ENCODE measurements at places on chromosomes 5 and 9. TPM values are rescaled to one million over a fixed set of nuclear protein-coding genes. Genes with fewer than 3 reads are reported as not detected.

The ADAMTS2 gene
- total RNA-seq = not detected

The AFAP1L1 gene
- total RNA-seq = 0.45 TPM

The WHRN gene
- total RNA-seq = 3.1 TPM

The AJM1 gene
- 0.35 TPM for total RNA-seq

The CDHR2 gene
- not detected for total RNA-seq

DNA sequence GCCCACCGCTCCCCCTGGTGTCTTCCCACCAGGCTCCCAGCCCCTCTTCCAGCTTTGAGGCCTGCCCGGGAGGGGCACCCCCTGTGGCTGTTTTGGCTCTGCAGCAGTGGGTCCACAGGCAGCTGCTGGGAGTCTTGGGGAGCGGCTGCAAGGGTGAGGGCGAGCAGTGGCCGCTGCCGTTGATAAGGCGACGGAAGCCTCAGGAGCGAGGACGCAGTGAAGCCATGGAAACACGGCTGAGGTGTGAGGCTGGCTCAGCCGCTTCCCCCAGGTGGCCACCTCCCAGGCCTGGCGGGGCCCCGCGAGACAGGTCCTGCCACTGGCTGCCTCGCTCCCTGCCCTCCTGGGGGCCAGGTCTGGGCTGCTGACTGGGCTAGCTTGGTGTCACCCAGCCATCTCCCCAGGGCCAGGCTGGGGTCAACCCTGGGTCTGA lies 41.5 kb downstream of the CXXC5 start:
- DNase-seq = peak; percentile 67

DNA sequence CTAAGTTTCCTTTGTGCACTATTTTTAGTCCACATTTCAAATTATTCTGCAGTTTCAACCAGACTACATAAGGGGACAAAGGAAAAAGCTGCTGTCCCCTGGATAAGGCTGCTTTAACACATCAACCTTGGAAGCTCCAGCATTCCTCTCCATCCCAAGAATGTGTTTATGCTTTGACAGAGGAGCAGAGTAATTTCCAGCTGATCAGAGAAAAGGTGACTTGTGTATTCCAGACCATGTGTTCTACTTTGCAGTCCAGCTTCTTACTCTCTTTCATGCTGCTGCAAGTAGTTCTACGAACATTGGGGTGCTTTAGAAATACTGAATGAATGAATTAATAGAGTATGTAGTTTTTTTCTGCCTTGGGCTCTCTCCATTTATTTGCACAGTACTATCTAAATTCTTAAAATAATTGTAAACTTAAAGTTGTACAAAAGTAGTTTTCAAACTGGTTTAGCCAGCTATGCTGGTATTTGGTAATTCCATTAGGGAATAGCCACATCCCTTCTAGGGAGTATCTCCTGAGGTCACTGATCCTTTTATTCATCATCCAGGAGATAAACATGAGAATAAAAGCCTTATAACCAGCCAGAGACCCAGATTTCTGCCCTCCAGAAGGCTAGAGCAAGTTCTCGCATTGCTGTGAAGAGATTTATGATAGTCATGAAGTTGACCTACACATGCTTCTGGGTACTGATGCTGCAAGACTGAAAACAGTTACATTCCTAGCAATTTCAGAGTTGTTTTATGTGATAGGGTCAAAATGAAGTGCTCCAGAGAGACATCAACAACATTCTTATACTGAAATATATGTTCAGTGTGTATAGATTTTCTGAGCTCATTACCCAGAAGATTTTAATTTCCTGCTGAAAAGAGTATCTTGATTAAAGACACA lies 215.2 kb downstream of the COMMD10 start:
- no peak for DNase-seq

DNA sequence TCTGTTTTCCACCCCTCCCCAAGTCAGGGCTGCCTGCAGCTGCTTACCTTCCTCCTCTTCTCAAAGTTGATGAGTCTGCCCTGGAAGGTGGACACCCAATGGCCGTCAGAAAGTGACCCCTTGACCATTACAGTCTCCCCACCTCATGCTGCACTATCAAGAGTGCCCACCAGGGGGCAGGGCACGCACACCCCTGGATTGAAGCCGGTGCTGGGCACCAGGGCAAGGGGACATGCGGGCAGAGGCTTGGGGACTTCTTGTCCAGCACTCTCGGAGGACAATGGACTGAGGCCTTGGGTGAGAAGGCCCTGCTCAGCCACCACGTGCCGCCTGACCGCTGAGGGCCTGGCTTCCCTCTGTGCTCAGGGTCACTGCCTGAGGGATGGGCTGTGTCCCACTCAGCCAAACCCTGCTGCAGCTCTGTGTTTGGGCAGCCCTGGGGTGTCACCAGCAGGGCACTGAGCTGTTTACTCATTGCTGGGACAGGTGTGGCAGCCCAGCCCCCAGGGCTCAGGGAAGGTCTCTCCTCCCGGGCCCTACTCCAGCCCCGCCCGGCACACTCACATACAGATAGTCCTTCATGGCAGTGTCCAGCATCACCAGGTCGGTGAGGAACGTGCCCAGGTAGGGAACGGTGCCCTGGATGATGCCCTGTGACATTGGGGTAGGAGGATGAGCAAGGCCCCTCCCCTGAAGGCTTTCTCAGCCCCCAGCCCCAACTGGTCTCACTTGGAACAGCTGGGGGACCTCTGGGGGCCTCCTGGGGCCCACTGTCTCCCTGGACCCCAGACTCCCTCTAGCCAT lies 17.7 kb downstream of the RALGDS start:
- peak; percentile 53 for DNase-seq

DNA sequence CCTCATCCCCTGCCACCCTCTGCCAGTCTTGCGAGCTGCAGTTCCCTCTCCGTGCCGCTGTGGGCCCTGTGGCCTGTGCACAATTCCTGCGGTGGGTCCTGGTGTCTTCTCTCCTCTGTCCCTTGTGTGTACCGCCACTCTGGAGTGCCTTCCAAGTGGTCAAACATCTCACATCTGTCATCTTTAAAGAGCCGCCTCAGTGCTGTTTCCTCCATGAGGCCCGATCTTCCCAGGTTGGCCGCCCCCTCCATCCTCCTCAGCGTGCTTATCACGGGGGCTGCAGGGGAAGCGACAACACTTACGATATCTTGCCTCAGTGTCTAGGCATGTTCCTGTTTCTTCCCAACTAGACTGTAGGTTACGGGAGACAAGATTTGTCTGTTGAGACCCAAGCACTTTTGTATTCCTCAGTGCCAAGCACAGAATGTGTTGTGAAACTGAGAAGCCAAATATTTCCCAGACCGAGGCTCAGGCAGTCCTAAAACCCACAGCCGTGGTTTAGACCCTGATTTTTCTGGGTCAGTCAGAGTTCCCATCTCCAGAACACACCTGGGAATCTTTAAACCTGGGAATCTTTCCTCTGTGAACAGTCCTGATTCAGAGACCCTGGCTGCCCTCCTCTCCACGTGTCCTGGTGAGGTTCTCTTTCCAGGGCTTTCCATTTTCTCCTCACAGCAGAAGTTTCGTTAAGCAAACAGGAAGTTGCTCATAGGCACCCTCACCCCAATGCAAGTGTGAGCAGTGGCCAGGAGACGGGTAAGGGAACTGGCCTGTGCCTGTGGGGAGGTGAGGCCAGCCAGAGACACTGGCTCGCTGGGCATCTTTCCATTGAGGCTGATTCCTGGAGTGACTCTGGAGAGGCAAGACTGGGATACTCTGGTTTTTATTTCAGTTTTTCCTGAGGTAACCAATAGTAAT lies 28.8 kb downstream of the SLC46A2 start:
- DNase-seq = no peak

- peak; percentile 59 for DNase-seq
These were observed 5.4 kb upstream of the FOXI1 start for GRCh38 chr5:170100066-170100943.

DNA sequence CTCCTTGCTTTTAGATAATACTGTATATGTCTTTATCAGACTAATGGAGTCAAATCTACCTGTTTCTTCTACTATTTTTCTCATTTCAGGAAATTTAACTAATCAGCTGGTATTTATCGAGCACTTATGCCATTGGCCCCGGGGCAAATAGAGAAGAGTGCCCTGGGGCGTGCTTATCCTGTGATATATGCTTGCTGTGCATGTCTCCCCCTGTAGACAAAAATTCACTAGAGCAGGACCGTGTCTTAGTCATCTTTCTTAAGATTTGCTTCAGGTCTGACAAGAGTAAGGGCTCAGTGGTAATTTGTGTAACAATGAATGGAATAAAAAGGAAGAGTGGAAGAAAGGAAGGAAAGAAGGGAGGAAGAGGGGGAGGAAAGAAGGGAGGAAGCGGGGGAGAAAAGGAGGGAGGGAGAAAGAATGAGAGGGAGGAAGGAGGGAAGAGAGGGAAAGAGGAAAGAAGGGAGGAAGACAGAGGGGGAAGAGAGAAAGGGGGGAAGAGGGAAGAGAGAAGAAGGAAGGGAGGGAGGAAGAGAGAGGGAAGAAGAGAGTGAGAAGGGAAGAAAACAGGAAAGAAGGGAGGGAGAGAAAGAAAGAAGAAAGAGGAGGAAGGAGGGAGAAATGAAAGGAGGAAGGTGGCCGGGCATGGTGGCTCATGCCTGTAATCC lies 295.7 kb upstream of the PANK3 start:
- DNase-seq = no peak

DNA sequence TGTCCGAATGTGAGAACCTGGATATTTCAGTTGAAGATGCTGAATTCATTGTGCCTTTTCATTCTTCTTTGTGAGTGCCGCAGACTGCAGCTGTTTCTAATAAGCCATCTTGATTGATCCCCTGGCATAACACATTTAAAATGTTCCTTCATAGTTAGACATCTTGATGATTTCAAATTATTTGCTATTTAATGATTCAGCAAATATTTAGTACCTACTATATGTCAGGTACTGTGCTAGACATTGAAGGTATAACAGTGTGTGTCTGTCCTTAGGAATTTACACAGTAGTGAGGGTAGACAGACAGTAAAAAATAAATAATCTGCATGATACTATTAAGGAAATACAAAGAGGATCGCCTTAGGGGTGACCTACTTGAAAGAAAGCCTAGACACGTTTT lies 61.6 kb downstream of the YTHDC2 start:
- no peak for DNase-seq

- no peak for DNase-seq
These were observed 104.1 kb downstream of the TLE1 start for GRCh38 chr9:81585191-81585763.

- DNase-seq = no peak
These were observed 290.1 kb downstream of the EFNA5 start for GRCh38 chr5:107380654-107381053.

DNA sequence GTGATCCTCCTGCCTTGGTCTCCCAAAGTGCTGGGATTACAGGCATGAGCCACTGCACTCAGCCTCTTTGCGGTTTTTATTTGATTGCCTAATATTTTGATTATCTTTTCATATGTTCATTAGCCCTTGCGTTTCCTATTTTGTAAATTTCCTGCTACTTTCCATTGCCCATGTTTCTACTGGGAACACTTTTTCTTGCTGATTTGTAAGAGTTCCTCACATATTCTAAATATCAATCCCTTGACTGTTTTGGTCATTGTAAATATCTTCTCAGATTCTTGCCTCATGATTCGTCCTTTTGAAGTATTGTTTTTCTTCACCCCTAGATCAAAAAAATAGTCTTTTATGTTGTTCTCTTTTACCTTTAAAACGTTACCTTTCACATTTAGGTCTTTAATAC lies 37.9 kb upstream of the TTC1 start:
- no peak for DNase-seq

- DNase-seq = peak; percentile 92
These were observed 12.7 kb downstream of the CSF2 start for GRCh38 chr5:132086277-132086794.

GRCh38 chr5:169746147-169746694 lies 109.1 kb downstream of the DOCK2 start:
- DNase-seq = no peak

DNA sequence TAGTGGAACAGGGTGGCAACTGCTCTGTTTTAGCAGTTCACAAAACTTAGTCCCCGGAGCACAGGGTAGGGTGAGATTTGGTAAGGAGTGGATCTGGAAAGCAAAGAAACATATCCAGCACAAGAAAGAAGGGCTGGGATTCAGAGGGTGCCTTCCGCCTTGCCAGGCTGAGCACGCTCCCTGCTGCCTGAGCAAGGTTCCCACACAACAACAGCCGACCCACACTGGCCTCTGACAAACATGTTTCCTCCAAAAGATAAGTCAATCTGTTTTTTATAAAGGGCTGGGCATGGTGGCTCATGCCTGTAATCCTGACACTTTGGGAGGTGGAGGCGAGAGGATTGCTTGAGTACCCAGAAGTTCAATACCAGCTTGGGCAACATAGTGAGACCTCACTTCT lies 45.8 kb downstream of the RAB3C start:
- no peak for DNase-seq

- DNase-seq = no peak
These were observed 35.3 kb upstream of the POMT1 start for GRCh38 chr9:131467214-131467935.

- DNase-seq = no peak
These were observed 35.2 kb upstream of the CRB2 start for GRCh38 chr9:123320814-123321213.

- no peak for DNase-seq
These were observed 32.0 kb upstream of the GTF2H2C start for GRCh38 chr5:69528035-69528434.

DNA sequence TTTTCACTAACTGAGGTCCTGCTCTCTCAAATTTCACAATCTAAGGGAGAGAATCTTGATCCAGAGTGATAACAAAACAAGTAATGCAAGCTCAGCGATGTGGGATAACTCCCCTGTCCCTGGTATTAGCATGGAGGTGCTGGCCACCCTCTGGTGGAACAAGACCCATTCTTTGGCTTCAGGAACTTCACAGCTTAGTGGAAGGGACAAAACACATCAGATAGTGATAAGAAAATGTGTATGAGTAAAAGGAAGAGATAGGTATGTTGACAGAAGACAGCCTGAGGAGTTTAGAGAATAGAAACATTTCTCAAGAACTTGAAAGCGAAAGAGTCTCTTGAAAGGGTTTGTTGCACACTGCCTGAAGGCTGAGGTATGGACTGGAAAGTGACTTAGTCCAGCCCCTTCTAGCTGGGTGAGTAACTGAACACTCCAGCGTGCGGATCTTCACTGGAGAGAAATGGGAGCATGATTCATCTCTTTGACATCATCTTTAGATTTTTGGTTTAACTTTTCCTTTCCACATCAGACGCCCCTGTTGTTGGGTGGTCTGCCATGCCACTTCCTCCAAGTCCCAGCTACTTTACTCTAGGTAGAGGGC lies 25.4 kb upstream of the ZSWIM6 start:
- peak; percentile 57 for DNase-seq

- DNase-seq = no peak
These were observed 140.8 kb downstream of the COL23A1 start for GRCh38 chr5:178449163-178450070.

- DNase-seq = no peak
These were observed 22.1 kb downstream of the SRP19 start for GRCh38 chr5:112883192-112883591.

- no peak for DNase-seq
These were observed 53.4 kb downstream of the CDK5RAP2 start for GRCh38 chr9:120526534-120526933.

GRCh38 chr9:9790216-9790872 lies 822.5 kb downstream of the PTPRD start:
- DNase-seq = peak; percentile 56

Measured in SJCRH30 (cell line).